T-cell (primary cell): ENCODE measurements at places on chromosomes 5 and 9.

DNA sequence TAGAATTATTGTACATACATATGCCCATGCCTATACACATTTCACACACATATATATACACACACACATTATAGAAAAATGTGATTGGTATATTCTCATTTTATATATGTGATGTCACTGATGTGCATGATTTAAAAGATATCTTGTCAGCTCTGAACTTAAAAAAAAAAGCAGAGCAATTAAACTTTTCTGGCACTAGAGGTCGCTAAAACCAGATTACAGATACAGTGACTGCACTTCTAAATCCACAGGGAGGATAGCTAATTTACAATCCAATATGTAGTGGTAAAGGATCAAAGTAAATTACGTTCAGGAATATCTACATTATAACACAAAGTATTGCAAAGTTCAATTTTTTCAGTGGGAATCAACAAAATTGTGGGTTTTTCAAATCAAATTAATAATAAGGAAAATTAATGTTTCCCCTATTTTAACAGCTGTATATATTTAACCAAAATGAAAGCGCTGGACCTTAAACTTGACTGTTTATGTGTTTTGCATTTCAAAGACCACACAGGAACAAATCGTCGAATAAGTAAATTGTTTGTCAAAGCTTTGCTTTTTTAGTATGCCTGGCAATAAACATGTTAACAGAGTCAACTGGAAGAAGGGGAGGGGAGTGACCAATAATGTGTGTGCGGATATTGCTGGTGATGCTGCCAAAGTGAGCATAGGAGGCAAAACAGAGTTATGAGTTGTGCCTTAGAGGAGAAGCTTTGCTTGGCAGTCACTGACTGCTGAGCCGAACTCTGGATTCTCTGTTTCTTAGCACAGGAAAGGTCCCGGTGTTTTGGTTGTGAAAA is 1201.4 kb upstream of the C9orf72 start:
- DNase-seq, result no peak

GRCh38 chr9:34635556-34635955 is 2.0 kb downstream of the SIGMAR1 start:
- DNase-seq, result no peak

GRCh38 chr5:83777856-83778255 is 57.2 kb upstream of the HAPLN1 start:
- no peak for DNase-seq

- DNase-seq, result no peak
Observed at GRCh38 chr5:178587763-178588611, 2.2 kb downstream of the COL23A1 start.

DNA sequence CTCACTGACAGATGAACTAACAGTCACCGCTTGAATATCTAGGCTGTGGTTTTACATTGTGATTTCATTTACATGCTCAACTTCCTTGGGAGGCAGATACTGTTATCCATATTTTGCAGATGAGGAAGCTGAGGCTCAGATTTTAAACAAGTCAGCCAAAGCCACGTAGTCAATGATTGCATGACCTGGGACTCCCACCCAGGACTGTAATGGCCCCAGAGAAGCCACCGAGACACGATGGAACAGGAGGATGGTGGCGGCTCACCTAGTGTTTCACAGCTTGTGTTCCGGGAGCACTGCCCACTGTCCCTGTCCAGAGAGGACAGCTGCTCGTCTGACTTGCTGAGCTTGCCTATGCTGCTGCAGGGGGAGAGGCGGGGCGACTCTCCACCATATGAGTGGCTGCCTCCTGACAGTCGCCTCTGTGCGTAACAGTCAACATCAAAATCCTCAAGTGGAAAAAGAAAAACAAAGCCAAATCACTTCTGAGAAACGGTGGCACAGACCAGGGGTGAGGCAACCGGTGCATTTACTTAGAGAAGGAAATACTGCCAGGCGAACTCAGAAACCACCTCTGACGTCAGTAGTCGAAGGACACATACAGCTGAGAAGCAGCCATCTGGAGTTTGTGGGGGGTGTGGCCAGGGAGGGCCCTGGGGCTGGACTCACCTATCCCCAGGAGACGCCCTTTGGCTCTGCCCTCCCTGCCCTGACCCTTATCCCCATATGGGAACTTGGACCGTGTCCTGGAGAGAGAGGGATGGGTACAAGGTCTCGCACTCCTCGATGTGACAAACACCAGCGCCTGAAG is 82.5 kb downstream of the PRRT1B start:
- DNase-seq, result peak; percentile 62

DNA sequence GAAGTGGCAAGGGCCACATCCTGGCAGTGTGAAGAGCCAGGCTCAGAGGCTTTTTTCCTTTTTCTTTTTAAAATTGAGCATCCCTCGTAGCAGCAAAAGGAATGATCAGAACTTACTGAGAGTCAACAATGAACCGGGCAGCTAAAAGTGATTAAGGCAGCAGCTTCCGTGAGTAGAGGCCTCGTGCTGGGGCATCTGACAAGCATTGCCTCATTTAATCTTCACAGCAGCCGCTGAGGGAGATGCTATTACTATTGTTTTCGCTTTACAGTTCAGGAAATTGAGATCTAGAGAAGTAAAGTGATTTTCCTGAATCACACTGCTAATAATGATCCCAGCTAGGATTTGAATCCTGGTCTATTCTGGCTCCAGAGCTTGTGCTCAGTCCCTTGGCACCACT is 30.7 kb upstream of the PTGS1 start:
- DNase-seq, result no peak

DNA sequence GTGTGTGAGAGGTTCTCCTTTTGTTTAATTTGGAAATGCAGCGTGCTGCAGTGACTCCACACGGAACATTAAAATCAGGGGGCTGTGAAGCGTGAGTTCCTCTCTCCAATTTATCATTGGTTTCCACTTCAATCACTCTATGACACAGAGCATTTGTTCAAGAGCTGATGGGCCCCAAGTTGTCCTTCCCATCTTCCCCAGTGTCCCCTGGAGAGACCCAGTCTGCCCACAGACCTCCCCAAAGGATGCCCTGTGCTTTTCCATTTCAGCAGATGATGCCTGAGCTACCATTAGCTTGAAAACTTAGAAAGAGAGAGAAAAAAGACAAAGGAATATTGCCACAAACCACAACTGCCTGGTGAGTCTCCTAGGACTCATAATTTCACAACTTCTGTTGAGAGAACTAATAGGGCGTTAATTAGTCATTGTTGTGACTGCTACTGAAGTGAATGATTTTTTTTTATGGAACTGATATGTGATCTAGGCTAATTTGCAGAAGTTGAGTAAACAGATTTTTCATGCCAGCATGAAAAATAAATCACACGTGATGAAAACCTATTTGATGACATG is 772.7 kb downstream of the SEMA5A start:
- no peak for DNase-seq

- no peak for DNase-seq
Observed at GRCh38 chr9:117074784-117075520, 339.9 kb downstream of the ASTN2 start.

DNA sequence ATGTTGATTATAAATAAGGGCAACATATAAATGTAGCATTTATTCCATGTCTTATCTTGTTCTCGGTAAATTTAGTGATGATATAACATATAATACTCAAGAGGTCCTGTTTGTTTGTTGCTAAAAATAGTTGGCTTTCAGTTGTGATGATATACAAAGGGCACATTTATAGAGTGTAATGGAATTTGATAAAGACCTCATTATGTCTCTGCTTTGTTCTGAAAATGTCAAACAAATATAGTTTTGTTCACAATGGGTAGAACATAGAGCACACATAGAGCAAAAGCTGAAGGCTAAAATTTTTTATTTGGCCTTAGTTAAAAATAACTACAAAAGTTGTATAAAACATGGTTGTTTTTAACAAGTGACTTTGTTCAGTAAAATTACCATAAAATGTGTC is 477.1 kb upstream of the SMC2 start:
- no peak for DNase-seq

DNA sequence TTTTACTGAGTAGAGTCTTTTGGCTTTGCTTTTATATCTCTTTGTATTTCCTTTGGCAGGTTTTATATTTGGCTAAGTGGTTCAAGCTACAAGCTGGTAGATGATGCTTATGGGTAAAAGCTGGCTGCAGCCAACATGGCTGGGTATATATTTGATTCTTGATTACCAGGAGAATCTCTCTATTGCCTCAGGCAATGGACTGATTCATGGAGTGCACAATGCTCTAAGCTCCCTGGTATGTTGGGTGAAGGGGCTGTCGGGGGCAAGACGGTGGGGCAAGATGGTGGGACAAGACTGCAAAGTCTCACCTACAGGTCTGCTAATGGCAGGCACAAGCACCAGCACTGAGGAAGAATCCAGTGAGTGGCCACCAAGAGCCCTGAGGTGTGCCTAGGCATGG is 366.6 kb downstream of the DMAC1 start:
- DNase-seq, result no peak

DNA sequence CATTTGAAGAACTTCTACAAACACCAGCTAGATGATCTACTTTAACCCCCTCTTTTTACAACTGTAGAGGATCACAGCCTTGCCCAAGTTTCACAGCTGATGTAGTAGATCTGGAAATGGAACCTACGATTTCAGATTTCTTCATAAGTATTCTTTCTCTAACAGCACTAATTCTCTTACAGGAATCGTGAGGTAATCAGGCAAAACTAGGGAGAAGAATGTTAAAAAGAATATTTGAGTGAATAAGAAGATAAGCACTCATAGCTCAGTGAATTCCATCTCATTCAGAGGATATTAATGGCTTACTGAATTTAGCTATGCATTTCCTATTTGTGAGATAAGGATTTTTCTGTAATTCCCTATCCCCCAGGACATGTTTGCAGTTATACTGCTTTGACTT is 42.1 kb downstream of the NADK2 start:
- DNase-seq, result no peak

GRCh38 chr5:145666591-145666990 is 168.6 kb downstream of the PRELID2 start:
- DNase-seq, result no peak
